ENCODE measurements at places on chromosomes 13 and 19.

GRCh38 chr19:11208561-11209471, 11.5 kb upstream of the KANK2 start:
- no peak for DNase-seq

GRCh38 chr19:43809762-43810696, 7.8 kb upstream of the LYPD5 start:
- no peak for DNase-seq

DNA sequence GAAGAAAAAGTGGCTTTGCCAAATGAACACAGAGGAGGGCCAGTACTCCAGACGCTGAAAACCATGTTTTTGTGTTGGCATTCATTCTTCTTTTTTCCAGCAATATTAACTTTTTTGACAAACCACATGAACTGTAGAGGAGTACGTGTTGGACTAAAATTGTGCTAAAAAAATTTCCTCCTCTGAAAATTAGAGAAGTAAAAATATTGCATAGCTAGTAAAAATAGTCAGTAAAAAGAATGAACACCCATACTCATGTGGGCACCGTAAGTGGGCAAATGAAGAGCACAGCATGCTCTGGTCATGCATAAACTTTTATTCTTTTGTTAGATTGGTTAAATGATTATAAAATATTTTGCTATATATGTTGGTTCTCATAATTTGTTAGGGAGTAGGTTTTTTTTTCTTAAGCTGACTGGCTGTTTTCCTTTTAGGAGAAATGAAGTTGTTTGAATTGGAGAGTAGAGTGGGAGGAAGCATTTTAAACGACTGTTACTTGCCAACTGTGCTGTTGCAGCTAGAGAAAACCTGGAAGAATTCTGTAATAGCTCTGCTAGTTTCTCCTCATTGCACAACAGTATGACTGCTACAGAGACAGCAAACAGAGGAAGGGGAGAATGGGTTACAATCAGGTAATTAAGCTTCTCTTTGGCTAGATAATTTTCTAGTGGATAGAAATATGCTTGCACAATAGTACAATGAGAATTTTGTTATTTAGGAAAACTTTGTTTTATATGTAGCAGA, 222.4 kb downstream of the KCTD12 start:
- no peak for DNase-seq

- DNase-seq, result no peak
These were observed 9.6 kb upstream of the TNFRSF19 start for GRCh38 chr13:23560571-23561089.

GRCh38 chr19:13507053-13507611, 853 bp upstream of the CACNA1A start:
- no peak for DNase-seq

DNA sequence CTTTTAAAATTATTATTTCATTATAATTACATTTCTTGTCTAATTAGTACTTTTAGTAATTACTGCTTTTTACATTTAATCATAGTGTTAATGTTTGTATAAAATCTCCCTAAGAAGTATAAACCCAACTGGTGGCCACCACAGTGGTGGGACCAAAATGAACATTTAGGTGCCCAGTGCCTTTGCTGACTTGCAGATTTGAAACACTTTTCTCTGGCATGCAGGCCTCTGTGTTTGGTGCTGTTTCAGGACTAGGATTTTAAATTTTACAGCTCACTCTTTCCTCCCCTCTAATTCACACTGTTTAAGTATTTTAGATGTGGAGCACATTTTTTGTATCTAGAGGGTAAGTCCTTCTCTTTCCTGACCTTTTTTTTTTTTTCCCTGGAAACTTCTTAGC, 17.5 kb downstream of the UBAC2 start:
- DNase-seq, result no peak

- DNase-seq, result peak; percentile 34
These were observed 7.3 kb downstream of the IRS2 start for GRCh38 chr13:109779074-109779473.

DNA sequence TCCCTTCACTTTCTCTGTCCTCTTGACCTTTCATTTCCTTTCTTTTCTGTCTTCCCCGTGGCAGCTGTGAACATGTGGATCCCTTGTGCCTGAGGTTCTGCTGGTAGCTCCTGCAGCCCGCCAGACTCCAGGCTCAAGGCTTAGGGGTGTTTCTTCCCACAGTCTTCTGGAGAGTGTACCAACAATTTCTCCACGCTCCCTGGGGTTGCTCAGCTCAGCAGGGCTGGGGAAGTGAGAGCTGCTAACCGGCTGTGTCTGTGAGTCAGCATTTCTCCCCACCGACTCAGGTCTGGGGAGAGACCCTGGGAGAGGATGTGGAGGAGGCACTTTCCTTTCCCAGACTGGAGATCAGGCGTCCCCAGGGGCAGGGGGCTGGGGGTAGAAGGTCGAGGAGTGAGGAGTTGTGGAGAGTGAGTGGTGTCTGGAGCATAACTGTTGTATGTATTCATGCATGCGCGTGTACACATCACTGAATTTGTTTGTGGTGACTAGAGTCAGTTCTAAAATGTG, 193.6 kb downstream of the KCNRG start:
- no peak for DNase-seq

- no peak for DNase-seq
These were observed 23.4 kb upstream of the GATAD2A start for GRCh38 chr19:19382118-19382517.

DNA sequence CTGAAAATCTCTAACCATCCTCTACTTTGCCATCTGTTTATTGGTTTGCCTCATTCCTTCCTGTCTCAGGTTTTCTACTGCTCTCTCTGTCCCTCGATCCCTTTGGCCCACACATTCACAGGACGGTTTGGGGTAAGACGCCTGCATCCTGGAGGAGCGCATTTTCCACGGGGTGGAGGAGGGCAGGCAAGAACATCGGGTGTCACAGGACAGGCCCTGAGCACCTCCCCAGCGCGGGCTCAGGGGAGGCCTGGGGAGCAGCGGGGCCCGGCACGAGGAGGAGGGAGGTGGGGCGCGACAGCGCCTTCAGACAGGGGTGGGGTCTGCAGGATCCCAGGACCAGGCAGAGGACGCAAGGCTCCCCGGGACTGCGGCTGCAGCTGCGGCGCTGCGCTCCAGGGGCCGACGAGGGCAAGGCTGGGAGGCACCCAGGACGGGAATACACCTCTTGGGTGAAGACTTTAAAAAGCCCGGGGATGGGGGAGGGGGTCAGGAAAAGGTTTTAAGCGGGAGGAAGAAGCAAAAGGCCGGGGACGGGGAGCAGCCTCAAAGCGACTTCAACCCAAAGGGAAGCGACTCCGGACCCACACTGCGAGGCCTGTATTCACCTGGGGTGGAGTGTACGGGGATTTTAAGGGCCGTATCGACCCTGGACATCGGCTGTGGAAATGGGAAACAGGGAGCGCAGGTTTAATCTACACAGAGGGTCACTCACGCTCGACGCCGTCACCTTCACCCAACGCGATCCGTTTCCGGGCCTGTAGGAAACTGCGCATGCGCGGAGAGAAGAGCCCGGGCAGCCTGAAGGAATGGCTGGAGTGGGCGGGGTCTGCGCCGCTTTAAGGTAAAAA, at the start of gene ZNF415:
Gene ZNF415, minus strand, starts transcription at position 770 of the 851 bp plus-strand sequence. CDS start 10,234 bp downstream, outside the sequence.
- peak; percentile 49 for DNase-seq

- no peak for DNase-seq
These were observed 135.7 kb downstream of the MIPEP start for GRCh38 chr13:23753458-23753857.

DNA sequence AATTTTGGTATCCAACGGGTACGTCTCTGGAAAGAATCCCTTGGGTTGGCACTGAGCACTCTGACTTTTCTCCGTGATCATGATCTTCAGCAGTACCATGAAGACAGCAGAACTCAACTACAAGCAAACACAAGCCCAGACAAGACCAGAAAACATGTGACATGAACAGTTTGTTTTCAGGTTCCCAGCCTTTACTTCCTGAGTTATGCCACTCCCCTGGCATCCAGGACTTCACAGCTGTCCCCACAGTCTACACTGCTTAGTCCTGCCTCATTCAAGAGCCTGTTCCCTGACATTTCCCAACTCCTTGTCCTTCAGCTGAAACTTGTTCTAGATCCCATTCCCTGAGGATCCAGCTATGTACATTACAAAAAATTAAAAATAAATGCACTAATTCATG, 4.9 kb upstream of the N4BP2L1 start:
- no peak for DNase-seq

DNA sequence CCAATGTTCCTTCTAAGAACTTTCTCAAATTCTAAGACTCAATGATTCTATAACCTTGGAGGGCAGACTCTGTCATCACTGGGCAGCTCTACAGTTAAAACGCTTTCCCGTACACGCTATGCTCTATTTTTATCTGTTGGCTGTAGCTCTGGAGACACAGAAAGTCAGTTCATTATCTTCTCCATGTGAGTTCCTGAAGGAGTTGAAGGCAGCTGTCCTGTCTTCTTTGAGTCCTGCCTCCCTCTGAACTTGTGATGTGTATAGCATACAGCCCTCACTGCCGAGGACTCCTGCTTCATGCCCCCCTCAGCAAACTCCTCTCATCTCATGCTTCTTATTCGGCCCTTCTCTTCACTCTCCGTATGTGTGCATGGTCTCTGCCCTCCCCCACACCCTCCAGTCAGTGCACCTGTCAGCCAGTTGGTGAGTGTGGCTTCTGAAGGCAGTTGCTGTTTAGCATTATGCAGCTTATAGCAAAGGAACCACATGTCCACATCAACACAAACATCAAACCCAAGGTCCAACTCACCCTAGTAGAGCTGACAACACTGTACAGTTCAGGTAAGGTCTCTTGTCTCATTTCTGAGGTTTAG, 504.9 kb downstream of the DIAPH3 start:
- DNase-seq, result no peak

DNA sequence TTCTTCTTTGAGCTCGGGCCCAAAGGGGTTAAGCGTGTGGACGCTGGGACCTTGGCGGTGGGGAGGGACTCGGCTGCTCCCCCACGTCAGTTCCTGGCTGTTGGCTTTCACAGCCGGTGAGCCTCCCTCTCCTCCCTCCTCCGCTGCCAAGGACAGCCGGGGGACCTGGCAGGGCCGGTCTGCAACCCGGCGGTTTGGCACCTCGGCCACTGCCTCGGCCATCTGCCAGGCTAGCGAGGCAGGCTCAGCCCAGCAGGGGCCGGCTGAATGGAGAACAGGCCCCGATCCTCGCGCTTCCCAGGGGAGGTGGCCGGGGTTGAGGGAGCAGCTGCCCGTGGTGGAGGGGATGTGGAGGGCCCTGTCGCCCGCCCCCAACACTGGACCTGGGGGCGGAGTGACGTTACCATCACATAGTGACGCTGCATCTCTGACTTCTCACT, 5.0 kb downstream of the TLE5 start:
- DNase-seq, result no peak

DNA sequence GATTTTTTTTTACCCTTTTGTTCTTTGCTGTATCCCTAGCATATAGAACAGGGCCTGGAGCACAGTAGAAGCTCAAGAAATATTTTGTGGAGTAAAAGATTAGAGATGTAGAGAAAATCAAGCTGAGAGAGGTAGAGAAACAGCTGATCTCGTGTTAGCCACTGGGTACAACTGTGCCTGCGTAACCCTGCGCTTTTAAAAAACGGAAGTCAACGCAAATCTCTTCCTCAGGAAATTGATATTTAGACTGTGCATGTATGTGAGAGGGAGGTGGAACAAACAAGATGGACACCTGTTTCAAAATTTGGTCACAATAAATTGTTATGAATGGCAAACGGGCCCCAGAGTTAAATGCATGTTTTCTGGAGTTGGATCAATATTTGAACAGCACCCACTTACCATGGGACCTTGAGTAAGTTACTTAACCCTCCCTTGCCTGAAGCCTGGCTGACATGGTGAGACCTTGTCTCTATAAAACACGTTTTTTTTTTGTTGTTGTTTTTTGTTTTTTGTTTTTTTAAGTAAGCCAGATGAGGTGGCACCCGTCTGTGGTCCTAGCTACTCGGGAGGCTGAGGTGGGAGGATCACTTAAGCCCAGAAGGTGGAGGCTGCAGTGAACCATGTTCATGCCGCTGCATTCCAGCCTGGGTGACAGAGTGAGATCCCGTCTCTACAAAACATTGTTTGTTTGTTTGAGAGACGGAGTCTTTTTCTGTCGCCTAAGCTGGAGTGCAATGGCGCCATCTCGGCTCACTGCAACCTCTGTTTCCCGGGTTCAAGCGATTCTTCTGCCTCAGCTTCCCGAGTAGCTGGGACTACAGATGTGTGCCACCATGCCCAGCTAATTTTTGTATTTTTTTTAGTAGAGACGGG, 3.3 kb upstream of the EPOR start:
- no peak for DNase-seq

GRCh38 chr13:111443981-111444380, 123.5 kb downstream of the TEX29 start:
- DNase-seq, result no peak

DNA sequence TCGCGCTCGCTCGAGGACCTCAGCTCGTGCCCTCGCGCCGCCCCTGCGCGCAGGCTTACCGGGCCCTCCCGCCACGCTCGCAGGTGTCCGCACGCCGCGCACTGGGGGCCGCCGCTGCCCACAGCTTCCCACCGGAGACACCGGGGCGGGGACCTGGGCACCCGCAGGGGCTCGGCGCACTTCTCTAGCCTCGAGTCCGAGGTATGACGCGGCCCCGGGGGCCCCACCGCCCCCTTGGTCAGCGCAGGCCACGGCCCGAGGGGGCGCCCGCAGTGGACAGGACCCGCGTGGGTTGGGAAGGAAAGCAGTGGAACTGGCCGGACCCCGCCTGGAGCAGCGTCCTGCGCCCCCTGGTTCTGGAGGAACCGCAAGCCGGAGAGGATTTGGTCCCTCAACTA, 2.1 kb upstream of the GRWD1 start:
- DNase-seq, result no peak

DNA sequence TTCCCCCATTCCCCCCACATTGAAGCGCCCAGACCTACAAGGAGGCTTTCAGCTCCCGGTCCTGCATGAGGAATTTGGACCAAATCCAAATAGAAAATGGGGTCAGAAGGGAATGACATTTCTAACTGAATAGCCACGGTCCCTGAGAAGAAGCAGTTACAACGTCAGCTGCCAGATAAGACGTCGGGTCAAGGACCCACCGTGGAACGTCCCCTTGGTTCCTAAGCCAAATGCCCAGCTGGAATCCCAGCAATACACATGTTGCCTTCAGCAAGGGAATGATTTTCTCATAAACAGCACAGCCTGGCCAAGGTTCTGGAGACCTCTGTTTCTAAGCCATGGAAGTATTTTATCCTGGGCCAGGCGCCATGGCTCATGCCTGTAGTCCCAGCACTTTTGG, 109.1 kb upstream of the PEG3 start:
- no peak for DNase-seq

DNA sequence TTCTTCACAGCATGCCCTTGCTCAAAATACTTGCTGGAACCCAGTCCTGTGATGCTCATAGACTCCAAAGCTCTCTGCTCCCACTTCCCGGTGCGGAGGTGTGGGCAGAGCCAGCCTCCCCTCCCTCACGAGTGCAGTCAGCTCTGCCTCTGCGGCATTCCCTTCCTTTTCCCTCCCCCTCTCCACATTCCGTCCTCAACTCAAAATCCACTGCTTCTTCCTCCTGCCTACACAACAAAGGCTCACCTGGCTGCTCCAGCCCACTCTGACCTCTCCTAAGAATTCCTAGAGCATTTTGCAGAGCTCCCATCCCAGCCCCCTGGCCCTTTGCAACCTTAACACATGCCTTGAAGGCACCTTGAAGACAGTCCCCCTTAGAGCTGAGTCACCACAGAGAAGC, 527.9 kb downstream of the MYO16 start:
- no peak for DNase-seq

GRCh38 chr13:21576426-21576825, 27.5 kb downstream of the MICU2 start:
- no peak for DNase-seq
